ENCODE measurements at places on chromosomes 1 and 21.

GRCh38 chr1:244783138-244783537 is 52.3 kb upstream of the COX20 start:
- no peak for DNase-seq

- DNase-seq: no peak
These were observed 1.8 kb downstream of the TTLL10 start for GRCh38 chr1:1175221-1176062.

DNA sequence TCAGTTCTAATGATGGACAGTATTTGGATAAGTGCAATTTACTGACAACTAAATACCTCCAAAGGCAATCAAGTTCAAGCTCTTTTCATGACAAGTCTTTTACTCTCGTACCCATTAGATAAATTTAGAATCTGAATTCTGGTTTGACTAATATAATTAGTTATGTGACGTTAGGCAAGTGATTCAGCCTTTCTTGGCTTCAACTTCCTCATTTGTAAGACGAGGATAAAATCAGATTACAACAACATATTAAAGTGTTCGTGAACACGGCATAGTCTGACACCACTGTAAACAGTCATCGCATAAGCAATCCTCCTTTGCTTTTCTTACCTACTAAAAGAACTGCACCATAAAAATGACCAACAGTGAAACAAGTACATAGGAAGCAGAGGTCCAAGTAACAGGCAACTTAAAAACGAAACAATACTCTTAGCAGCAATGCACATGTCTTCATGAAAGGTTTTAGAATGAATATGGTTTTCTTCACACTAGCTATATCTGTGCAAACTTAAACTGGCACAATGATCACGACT is 25.7 kb downstream of the COA6 start:
- DNase-seq: peak; percentile 89

- no peak for DNase-seq
These were observed 49.6 kb downstream of the TSEN15 start for GRCh38 chr1:184101141-184101540.

- DNase-seq: no peak
These were observed 235.9 kb downstream of the FAM72C start for GRCh38 chr1:143735764-143736461.

GRCh38 chr1:48285525-48285924 is 63.0 kb downstream of the SLC5A9 start:
- no peak for DNase-seq

GRCh38 chr1:94562519-94563260 is 21.1 kb upstream of the F3 start:
- DNase-seq: no peak

DNA sequence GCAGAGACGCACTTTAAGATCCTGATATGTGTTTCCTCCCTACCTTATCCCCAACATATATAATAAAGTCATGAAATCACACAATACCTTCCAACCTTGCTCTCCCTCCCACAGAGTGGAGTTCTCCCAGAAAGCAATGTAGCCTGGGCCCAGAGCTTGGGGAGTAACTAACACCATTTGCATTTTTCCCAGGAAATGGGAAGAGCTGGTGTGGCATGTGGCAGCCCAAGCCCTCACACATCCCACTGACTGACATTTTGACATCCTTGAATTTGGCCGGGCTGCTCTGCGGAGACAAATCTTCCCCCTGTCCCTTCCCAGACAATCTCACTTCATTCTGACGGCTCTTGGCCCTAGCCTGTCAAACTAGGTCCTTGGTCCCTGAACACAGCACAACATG is 37.0 kb upstream of the ATP2B4 start:
- no peak for DNase-seq

DNA sequence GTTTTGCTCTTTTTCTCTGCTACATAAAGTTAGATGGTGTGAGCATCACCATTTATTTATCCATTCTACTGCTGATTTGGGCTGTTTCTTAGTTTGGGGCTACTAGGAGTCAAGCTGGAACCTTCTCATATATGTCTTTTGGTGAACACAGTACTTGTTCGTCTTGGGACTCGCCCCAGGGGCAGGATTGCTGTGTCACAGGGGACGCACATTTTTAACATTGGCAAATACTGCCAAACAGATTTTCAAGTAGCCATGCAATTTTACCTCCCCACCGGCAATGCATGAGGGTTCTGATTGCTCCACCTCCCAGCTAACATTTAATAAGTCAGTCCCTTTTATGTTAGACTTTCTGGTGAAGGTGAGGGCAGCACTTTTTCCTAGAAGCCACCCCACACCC is 7.5 kb upstream of the IFFO2 start:
- DNase-seq: no peak

- DNase-seq: peak; percentile 71
These were observed 191.8 kb upstream of the SAMSN1 start for GRCh38 chr21:14737922-14738321.

- peak; percentile 45 for DNase-seq
These were observed 178.4 kb downstream of the PSMG1 start for GRCh38 chr21:39004634-39005501.
